Stimulated activated CD8-positive, alpha-beta memory T cell treated with anti-CD3 and anti-CD28 coated beads, Interleukin-4, amount 100 ng/mL, for 4 hours (primary cell): ENCODE measurements at places on chromosomes 5 and 9.

- peak; percentile 78 for DNase-seq
Measured at GRCh38 chr5:143403593-143404415, at the start of gene NR3C1. Gene NR3C1, minus strand, starts transcription at chr5:143403686. Its CDS starts 2,847 bp downstream, at chr5:143400839.

GRCh38 chr5:122053181-122054109, 24.6 kb downstream of the LOX start:
- DNase-seq, result no peak

GRCh38 chr5:164672931-164673694, 1167.7 kb downstream of the MAT2B start:
- no peak for DNase-seq

- no peak for DNase-seq
Measured at GRCh38 chr5:9058161-9058560, 487.7 kb downstream of the SEMA5A start.

GRCh38 chr5:69305512-69305911, 27.1 kb downstream of the CCDC125 start:
- DNase-seq, result no peak

DNA sequence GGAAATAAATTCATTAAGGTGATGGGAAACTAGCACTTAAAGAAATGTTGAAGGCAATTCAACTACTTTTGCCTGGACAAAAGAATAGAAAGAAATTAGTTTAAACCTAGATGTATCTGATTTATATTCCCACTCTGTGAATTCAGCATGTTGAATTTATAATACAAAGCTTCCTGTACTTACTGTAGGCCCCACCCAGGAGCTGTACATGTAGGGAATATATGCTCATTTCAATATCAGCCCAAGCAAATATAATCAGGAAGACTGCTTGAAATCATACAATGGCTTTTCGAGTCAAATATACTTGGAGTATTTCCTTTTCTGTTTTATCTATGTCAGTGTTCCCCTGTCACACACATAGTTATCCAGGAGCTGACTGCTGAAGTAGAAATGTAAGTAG, 102.1 kb downstream of the OTULIN start:
- no peak for DNase-seq

- DNase-seq, result no peak
Measured at GRCh38 chr5:133783481-133783880, 171.1 kb upstream of the FSTL4 start.

DNA sequence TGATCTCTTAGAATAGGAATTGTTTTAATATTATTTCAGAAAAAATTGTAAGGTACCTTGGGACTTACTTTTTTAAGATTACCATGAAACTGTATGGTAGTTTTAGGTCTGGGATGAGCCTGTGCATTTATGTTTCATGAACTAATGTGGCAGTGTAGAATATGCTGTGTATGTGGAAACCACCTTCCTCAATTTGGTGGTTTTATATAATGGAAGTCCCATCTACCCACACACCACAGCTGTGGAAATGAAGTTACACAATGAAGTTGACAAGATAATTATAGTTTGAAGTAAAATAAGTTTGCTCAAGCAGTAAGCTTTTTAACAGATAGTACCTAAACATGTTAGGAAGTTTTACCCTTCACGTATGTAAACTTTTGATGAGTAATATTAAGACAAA, 24.4 kb downstream of the WDR36 start:
- no peak for DNase-seq

DNA sequence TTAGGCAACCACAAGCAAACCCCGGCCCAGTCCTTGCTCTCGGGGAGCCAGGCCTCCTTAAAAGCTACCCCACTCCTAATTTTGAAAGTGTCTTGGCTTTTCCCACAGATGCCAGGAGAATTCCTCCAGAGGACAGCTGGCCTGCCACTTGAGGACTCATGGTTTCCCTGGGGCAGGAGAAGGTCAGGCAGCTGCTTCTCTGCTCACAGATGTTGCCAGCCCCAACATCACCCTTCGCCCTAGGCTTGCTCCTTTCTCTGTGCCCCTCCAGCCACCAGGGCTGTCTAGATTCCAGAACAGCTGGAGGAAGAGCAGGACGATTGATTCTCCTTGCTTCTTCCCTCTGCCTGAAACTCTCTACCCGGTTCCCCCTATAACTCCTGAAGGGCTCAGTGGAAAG, 8.5 kb downstream of the GGTA1 start:
- DNase-seq, result no peak

- DNase-seq, result no peak
Measured at GRCh38 chr5:155676967-155677366, 650.0 kb upstream of the SGCD start.

- DNase-seq, result no peak
Measured at GRCh38 chr5:31332160-31332559, 138.7 kb downstream of the CDH6 start.
